Stimulated activated CD8-positive, alpha-beta memory T cell treated with anti-CD3 and anti-CD28 coated beads, Interleukin-2, amount 100 ng/mL, for 1 hour (primary cell): ENCODE measurements at places on chromosomes 4 and X.

DNA sequence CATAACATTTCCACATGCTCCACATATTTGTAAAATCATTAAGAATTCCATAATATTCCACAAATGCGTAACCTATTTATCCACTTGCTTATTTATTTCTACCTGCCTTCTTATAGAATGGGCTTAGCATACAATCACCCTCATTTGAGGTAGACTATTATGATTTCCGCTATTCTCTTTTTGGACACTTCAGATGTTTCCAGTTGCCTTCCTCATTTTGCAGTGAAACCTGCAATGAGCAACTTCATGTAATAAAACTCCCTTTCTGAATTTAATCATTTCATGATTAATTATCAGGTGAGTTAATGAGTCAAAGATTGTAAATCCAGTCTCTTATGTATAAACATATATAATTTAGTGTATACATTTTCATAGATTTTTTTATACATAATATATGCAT, 58.0 kb downstream of the PPP3CA start:
- no peak for DNase-seq

DNA sequence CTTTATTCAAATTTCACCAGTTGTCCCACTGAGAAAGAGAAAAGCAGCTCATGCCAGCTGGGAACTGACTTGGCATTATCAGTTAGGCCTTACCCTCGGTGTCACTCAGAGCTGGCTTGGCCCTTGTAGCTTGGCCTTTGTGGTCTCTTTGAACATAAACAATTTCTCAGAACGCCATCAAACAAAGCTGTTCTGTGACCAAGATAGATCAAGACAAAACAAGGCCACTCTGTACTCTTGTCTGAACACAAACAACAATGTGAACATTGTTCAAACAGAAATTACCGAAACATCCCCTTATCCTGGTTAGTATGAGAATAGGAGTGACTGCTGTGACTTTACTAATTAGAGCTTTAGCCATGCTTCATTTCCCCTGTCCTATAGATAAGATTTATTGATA, 57.2 kb downstream of the DIPK2B start:
- no peak for DNase-seq

DNA sequence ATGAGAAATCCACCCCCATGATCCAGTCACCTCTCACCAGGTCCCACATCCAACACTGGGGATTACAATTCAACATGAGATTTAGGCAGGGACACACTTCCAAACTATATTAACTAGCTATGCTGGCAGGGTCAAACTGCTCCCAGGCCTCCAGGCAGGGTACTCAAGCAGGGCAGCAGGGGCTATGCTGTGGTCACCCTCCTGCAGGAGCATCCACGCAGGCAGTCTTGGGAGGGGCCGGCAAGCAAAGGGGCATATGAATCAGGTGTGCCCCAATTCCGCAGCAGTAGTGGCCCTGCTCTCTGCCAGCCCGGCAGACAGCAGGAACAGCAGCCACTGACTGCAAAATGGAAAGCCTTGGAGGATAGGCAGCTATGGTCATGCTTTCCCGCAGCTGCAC, 74.6 kb upstream of the PRDX4 start:
- no peak for DNase-seq

DNA sequence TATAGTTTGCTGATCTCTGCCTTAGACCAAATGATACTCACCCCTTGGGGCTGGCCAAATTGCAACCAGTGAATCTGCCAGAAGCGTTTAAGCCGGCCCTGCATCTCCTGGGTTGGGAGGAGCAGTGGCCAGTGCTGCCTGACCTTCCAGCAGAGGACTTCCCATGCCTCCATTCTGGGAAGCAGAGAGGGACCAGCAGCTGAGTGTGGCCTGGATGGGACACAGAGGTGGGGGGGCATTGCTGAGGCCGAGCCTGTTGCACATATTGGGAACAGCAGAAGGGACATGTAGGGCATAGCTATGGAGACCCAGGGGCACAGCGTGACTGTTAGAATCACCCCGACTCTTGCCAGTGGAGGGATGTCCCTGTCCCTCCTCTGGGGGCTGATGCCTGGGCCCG, 93.3 kb downstream of the CPZ start:
- no peak for DNase-seq

DNA sequence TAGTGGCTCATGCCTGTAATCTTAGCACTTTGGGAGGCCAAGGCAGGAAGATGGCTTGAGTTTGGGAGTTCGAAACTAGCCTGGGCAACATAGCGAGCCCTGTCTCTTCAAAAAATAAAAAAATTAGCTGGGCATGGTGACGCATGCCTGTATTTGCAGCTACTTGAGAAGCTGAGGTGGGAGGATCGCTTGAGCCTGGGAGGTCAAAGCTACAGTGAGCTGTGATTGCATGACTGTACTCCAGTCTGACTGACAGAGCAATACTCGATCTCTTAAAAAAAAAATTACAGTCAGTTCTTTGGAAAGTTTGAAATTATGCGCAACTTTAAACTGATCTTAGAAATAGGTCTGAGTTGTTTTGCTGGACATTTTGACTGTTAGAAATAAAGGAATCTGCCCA, 55.8 kb downstream of the DOCK11 start:
- DNase-seq, result no peak

DNA sequence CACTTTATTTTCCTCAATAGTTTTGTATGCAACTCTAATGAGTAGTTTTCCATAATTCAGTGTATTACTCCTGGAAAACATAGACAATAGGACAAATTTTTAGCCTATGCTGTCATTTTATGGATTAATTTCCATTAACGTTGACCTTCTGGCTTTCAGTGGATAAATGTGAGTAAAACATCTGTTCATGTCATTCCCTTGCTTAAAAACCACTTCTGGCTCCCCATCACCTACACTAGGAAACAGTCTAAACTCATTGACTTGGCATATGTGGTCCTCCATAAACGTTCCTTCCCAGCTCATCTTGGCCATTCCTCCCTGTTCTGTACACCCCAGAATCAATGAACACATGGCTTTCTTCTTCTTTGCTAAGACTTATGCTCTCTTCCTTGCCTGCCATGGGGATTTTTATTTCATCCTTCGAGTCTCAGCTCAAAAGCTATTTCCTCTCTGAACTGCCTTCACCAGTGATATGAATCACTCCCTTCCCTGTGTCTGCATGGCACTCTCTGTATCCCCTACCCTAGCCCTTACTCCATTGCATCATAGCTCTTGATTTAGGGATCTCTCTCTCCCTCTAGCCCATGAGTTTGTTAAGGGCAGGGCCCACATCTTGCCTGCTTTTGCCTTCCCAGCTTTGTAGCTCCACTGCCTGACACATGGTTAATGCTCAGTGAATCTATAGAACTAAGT, 34.8 kb downstream of the DOCK11 start:
- no peak for DNase-seq

DNA sequence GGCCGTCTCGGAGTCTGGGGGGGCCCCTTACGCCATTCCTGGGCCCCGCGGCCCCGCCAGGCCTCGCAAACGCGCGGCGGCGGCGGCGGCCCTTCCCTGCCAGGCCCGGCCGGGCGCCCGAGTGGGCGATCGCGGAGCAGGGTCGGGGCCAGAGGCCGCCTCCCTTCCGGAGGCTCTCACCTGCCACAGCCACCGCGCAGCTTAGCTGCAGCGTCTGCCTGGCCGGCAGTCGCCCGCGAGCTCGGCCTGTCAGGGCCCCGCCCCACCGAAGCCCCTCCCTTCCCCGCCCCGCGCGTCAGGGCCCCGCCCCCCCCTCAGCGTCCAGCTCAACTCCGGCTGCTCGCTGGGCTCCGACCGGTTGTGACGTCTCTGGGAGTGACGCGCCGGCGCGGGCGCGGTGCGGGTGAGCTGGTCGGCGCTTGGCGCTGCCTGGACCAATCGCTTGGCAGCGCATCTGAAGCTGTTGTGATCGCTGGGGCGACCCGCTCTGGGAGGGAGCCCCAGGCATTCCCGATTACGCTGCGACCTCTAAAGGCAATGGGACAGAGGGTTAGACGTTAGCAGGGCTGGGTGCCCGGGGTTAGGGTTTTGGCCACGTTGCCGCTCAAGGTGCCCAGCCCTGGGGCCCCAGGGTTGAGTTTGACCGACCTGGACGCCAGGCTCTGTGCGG, at the start of gene SLC10A3:
Gene SLC10A3, minus strand, starts transcription at position 216 of the 670 bp plus-strand sequence. CDS start 1,689 bp downstream, outside the sequence.
- DNase-seq, result peak; percentile 76

DNA sequence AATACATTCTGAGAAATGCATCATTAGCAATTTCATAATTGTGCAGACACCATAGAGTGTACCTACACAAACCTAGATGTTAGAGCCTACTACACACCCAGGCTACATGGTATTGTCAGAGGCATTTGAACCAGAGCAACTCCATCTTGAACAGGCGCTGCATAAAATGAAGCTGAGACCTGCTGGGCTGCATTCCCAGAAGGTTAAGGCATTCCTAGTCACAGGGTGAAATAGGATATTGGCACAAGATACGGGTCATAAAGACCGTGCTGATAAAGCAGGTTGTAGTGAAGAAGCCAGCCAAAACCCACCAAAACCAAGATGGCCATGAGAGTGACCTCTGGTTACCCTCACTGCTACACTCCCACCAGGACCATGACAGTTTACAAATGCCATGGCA, 116.4 kb downstream of the LARP7 start:
- no peak for DNase-seq

GRCh38 chrX:136209016-136209738, 42.0 kb downstream of the MAP7D3 start:
- no peak for DNase-seq

GRCh38 chr4:4415806-4416805, 29.2 kb downstream of the NSG1 start:
- DNase-seq, result no peak

GRCh38 chr4:138393886-138394610, 151.9 kb upstream of the SLC7A11 start:
- DNase-seq, result no peak

DNA sequence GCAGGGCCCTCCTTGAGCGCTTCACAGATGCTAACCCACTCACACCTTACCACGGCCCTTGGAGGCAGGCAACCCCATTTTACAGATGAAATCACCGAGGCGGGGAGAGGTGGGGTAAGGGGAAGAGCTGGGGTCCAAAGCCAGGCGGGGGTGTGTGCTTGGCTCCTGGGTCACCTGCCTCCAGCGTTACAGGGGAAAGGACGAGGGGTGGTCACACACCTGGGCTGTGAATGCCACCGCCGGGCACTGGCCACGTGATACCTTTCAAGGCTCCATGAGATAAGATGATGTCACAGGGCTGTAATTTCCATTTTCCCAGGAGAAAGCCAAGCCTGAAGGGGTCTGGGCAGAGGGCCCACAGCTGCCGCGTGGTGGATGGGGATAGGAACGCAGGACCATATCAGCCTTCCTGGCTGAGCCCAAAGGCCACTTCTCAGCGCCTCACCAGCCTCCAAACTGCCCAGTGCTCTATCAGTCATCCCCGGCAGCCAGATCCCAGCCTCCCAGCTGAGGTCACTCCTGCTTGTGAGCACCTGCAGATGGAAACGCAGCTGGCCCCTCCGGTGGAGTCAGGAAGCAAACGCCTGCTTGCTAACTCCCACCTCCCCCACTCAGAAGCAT, 62.4 kb upstream of the CRMP1 start:
- no peak for DNase-seq

GRCh38 chrX:78123190-78123589, 16.3 kb downstream of the TAF9B start:
- DNase-seq, result no peak

- DNase-seq, result no peak
Observed at GRCh38 chr4:182845618-182846017, 71.6 kb downstream of the DCTD start.

DNA sequence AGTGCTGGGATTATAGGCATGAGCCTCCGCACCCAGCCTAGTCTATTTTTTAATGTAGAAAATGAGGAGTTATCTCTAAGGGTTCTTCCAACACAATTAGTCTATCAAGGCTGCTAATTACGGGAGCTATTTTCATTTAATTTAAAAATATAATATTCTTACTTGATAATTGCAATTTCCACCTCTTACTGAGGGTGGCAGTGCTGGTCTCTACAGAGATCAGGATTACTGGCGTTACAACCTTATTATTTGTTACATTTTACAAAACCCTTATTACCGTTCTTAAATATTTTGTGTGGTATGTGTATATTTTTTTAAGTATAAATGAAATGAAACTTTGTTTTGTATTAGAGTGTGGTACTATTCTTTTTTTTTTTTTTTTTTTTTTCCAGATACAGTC, 17.6 kb upstream of the GK start:
- DNase-seq, result no peak

DNA sequence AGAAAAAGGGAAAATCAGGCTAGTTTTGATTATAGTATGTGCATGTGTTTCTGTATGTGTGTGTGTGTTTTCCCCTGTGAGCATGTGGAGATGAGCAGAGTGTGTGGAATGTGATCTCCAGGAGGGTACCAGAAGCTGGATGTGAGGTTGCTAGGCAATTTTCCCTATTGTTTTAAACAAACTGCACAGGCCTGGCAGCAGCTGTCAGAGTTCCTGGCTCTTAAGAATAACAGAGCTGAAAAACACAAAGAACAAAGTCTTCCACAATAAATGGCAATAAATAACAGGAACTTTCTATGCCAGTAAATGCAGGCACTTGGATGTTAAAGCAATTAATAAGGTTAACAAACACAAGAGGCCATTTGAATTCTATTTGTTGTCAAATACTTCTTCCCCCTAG, 344.6 kb upstream of the CTSO start:
- no peak for DNase-seq

GRCh38 chr4:31054295-31054694, 334.1 kb downstream of the PCDH7 start:
- DNase-seq, result no peak
